ENCODE measurements at places on chromosomes 4 and X. TPM values are rescaled to one million over a fixed set of nuclear protein-coding genes. Genes with fewer than 3 reads are reported as not detected.
A peak's percentile ranks its signal among the peaks of the same experiment; 100 is the strongest.

DNA sequence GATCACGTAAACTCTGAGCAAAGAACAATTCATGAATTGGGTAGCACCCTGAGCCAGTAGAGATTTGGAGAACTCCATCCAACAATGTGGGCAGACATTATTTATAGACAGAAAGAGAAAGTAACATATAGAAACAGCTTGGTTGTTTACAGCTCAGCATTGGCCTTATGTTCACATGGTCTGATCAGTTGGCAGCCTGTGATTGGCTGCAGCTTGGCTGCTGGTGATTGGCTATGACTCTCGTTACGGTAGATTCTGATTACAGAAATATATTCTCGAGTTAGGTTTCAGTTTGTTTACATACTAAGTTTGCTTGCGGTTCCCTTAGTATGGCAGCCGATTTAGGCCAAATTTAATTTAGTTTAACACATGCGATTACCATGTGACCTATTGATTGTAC lies 663.4 kb downstream of the RAPGEF2 start:
- H3K27me3 ChIP-seq: no peaks in the 10 kb centered on the region
- H3K4me3 ChIP-seq: no peak overlapping the region
- no peak for DNase-seq
- H3K27ac ChIP-seq: no peak overlapping the region
- H3K36me3 ChIP-seq: no peaks in the 10 kb centered on the region

DNA sequence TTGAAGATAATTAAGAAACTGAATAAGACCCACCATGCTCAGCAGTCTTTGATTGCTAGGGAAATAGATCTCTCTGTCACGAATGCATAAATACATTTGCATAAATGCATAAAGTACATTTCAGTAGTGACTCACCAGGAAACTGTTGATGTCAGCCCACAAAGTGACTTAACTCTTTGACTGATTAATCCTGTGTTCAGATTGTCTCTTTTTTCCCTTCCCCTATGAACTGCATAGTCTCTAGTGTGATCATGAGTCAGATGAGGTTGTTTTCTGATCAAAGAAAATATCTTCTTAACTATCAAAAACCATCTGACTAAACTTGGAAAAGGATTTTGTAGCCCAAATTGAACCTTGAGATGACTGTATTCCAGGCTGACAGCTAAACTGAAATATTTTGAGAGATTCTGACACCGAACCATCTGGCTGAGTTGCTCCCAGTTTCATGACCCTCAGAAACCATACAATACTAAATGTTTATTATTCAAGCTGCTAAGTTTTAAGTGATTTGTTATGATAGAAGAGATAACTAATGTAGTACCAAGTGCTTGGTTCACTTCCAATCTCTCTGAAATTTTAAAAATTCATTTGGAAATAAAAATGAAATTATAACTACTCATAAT lies 1381.5 kb upstream of the AGA start:
- no peak for DNase-seq
- H3K4me1 ChIP-seq: no peaks in the 10 kb centered on the region
- H3K27me3 ChIP-seq: no peaks in the 10 kb centered on the region
- no peaks in the 10 kb centered on the region for H3K36me3 ChIP-seq
- H3K27ac ChIP-seq: no peak overlapping the region

DNA sequence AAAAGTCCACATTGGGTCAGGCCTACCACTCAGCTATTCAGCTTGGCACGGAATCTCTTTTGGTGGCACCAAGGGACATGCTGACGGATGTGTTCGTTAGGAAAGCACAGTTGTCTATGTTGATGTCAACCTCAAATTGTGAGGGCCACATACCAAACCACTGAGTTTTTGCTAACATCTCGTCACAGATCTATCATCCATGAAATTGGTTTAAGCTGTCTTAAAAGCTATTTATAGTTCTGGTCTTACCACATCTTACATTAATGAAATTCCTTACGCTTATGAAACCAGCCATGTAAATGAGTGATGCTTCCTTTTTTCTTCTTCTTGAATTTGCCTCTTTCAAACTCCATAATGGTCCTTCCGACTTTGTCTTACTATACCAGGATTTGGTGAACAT lies 101.5 kb downstream of the MGST2 start:
- DNase-seq: no peak
- H3K4me3 ChIP-seq: no peak overlapping the region
- H3K27ac ChIP-seq: no peak overlapping the region
- H3K27me3 ChIP-seq: no peaks in the 10 kb centered on the region
- peaks cover 12% of the 10 kb centered on the region for H3K4me1 ChIP-seq
- H3K36me3 ChIP-seq: no peaks in the 10 kb centered on the region

DNA sequence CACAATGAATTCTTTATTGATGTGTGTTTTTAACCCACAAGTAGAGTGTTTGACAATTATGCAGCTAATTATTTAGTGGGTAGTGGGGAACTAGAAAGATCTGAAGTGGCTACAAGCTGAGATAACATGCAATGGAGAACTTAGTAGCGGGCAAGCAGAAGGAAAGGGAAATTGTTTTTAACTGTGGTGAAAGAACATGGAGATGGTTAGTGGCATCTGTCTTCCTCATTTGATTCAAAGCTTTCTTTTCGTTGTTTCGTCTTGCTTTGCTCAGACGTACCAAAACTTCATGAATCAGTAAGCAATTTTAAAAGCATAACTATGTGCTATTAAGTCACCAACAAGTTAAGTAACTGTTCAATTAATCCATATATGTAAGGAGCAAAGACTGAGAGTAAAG lies 169.9 kb downstream of the BANK1 start:
- no peak overlapping the region for H3K4me3 ChIP-seq
- no peak overlapping the region for H3K27ac ChIP-seq
- H3K4me1 ChIP-seq: no peaks in the 10 kb centered on the region
- H3K27me3 ChIP-seq: no peaks in the 10 kb centered on the region
- DNase-seq: no peak

GRCh38 chrX:31245714-31246113 lies 173.9 kb upstream of the FTHL17 start:
- no peaks in the 10 kb centered on the region for H3K4me1 ChIP-seq
- H3K36me3 ChIP-seq: no peaks in the 10 kb centered on the region
- no peaks in the 10 kb centered on the region for H3K27me3 ChIP-seq
- no peak overlapping the region for H3K4me3 ChIP-seq
- no peak overlapping the region for H3K27ac ChIP-seq
- DNase-seq: no peak

- no peaks in the 10 kb centered on the region for H3K27me3 ChIP-seq
- DNase-seq: peak; percentile 5
- H3K4me1 ChIP-seq: no peaks in the 10 kb centered on the region
- no peaks in the 10 kb centered on the region for H3K36me3 ChIP-seq
- H3K27ac ChIP-seq: no peak overlapping the region
Measured at GRCh38 chrX:15241301-15241700, 28.6 kb downstream of the ASB9 start.

DNA sequence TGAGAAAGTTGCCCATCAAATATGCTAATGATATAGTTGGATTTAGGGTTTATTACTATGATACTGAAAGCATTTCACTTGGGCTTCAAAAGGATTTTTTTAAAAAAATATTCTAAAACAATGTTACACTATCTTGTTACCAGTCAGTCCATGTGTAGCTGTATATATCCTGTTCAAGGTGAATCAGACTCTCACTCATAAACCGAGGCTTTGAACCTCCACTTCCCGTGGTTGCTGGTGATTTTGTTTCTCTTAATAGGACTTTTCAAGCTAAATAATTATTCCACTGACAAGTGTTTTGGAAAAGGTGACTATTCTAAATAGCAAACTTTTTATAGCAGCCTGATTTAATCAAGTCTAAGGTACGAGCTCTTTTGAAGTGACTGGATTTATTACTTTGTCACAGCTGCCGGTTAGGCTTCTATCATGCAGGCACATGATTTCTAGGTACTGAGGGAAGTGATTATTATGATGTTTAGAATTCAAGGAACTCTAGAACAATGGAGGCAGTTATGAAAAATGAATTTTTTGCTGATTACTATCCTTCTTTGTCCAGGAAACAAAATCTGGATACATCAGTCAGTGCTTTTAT lies 287.7 kb downstream of the KCTD8 start:
- H3K4me1 ChIP-seq: peaks cover 7% of the 10 kb centered on the region
- no peak for DNase-seq
- H3K36me3 ChIP-seq: no peaks in the 10 kb centered on the region
- no peak overlapping the region for H3K4me3 ChIP-seq
- no peak overlapping the region for H3K27ac ChIP-seq
- H3K27me3 ChIP-seq: no peaks in the 10 kb centered on the region

GRCh38 chr4:5810151-5810550 lies 82.7 kb downstream of the CRMP1 start:
- H3K36me3 ChIP-seq: peaks cover 71% of the 10 kb centered on the region
- H3K4me1 ChIP-seq: no peaks in the 10 kb centered on the region
- H3K27ac ChIP-seq: no peak overlapping the region
- no peaks in the 10 kb centered on the region for H3K27me3 ChIP-seq
- no peak overlapping the region for H3K4me3 ChIP-seq

GRCh38 chrX:11109968-11110367 lies 1.2 kb upstream of the HCCS start:
- DNase-seq: no peak
- H3K4me3 ChIP-seq: no peak overlapping the region
- H3K27me3 ChIP-seq: no peaks in the 10 kb centered on the region
- no peaks in the 10 kb centered on the region for H3K36me3 ChIP-seq

DNA sequence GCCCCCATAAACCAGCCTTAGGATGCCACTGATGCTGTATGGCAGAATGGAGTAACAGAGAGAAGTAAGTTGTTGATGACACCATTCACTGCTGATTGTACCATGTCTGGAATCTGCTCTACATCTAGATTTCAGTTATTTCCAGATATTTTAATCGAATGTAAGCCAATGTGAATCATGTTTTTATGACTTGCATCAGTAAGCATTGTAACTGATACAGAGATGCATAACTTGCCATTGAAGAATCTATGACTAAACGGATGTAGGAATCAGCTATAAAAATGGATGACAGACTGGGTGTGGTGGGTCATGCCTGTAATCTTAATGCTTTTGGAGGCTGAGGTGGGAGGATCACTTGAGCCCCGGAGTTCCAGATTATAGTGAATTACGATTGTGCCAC lies 161.0 kb upstream of the GATB start:
- H3K36me3 ChIP-seq: no peaks in the 10 kb centered on the region
- no peak for DNase-seq
- H3K4me1 ChIP-seq: no peaks in the 10 kb centered on the region
- no peaks in the 10 kb centered on the region for H3K27me3 ChIP-seq
- no peak overlapping the region for H3K27ac ChIP-seq
- no peak overlapping the region for H3K4me3 ChIP-seq

DNA sequence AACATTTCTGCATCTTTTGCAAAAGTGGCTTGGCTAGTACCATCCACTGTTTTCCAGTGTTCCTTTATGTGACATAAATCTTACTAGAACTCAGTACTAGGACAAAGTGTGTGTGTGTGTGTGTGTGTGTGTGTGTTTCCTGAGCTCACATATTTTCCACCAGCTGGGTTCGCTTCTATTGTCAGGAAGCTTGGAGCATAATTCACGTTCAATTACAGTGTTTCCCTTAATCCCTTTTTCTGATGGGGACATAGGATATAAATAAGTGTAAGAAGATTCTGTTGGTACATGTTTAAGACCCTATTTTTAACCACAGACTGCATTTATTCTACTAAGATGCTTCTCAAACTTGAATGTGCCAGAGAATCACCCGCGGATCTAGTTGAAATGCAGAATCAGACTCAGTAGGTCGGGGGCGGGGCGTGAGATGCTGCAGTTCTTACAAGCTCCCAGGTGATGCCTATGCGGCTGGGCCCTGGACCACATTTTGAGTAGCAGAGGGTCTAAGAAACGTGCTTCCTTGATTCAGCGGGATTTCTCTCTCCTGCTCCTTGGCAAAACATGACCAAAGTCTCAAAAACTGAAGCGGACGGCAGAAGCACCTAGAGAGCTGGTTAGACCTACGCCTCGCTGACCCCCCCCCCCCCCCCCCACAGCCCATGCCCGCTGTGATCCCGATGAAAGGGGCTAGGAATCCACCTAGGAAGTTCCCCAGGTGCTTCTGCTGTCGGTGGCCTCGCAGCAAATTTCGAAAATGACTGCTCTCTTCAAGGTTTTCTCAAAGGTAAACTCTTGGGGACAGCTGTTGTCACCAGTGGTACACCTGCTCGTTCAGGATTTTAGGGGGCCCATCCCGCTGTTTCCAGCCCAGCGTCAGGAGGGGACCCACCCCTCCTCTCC lies 797 bp downstream of the CD99L2 start:
- peak overlapping the region; percentile 72 for H3K27ac ChIP-seq
- peak overlapping the region; percentile 61 for H3K4me3 ChIP-seq
- peaks cover 6% of the 10 kb centered on the region for H3K4me1 ChIP-seq
- no peaks in the 10 kb centered on the region for H3K27me3 ChIP-seq
- DNase-seq: peak; percentile 54
- H3K36me3 ChIP-seq: no peaks in the 10 kb centered on the region

DNA sequence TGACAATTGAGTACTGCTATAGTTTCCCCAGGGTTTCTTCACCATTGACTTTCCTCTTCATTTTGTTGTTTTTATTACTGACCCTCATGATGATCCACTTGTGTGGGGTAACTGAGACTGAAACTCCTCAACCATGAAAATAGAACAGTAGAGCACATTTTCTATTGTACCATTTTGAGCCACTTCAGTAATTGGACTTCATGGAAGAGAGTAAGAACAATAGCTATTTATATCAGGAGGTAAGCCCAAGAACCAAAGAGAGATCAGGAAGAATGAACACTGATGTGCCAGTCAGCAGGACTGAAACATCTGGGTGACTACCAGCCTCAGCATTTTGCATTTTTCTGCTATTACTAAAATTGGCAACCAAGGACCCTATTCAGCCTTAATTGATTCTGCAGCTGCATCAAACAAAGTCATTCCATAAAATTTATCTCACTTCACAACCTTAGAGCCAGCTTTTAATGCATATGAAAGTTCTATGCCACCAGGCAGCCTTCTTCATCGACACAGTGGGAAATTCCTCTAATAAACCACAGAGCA lies 151.4 kb downstream of the BANK1 start:
- no peaks in the 10 kb centered on the region for H3K27me3 ChIP-seq
- no peak overlapping the region for H3K4me3 ChIP-seq
- H3K27ac ChIP-seq: no peak overlapping the region
- H3K36me3 ChIP-seq: no peaks in the 10 kb centered on the region

- DNase-seq: no peak
- no peak overlapping the region for H3K4me3 ChIP-seq
- H3K27me3 ChIP-seq: no peaks in the 10 kb centered on the region
- no peak overlapping the region for H3K27ac ChIP-seq
- H3K36me3 ChIP-seq: no peaks in the 10 kb centered on the region
Measured at GRCh38 chr4:115361781-115362180, 248.4 kb upstream of the NDST4 start.

- no peak overlapping the region for H3K4me3 ChIP-seq
- H3K27ac ChIP-seq: no peak overlapping the region
- no peaks in the 10 kb centered on the region for H3K36me3 ChIP-seq
- H3K4me1 ChIP-seq: peaks cover 20% of the 10 kb centered on the region
- no peak for DNase-seq
Measured at GRCh38 chr4:26503427-26503826, 13.1 kb upstream of the CCKAR start.

GRCh38 chr4:152715076-152715475 lies 35.3 kb upstream of the TMEM154 start:
- no peak overlapping the region for H3K4me3 ChIP-seq
- H3K27me3 ChIP-seq: no peaks in the 10 kb centered on the region
- no peak overlapping the region for H3K27ac ChIP-seq
- no peak for DNase-seq
- H3K36me3 ChIP-seq: no peaks in the 10 kb centered on the region
- no peaks in the 10 kb centered on the region for H3K4me1 ChIP-seq

The TMEM144 gene
- total RNA-seq: 4.1 TPM

The SPIN2A gene
- total RNA-seq: 1.0 TPM

The AKAP14 gene
- total RNA-seq: not detected

The MTM1 gene
- 20.5 TPM for total RNA-seq

The NDNF gene
- 3.5 TPM for total RNA-seq

The GLOD5 gene
- not detected for total RNA-seq

The PF4V1 gene
- total RNA-seq: not detected

The EDA2R gene
- total RNA-seq: 1.2 TPM

The GLRA2 gene
- not detected for total RNA-seq

The AADAT gene
- 11.0 TPM for total RNA-seq

The AREG gene
- 22.3 TPM for total RNA-seq

The SOX3 gene
- not detected for total RNA-seq

The GATA1 gene
- total RNA-seq: not detected

The ELMOD2 gene
- 38.7 TPM for total RNA-seq
